ENCODE measurements at places on chromosomes 13 and 19.

- no peak for DNase-seq
These were observed 22.4 kb downstream of the MAU2 start for GRCh38 chr19:19343016-19343362.

DNA sequence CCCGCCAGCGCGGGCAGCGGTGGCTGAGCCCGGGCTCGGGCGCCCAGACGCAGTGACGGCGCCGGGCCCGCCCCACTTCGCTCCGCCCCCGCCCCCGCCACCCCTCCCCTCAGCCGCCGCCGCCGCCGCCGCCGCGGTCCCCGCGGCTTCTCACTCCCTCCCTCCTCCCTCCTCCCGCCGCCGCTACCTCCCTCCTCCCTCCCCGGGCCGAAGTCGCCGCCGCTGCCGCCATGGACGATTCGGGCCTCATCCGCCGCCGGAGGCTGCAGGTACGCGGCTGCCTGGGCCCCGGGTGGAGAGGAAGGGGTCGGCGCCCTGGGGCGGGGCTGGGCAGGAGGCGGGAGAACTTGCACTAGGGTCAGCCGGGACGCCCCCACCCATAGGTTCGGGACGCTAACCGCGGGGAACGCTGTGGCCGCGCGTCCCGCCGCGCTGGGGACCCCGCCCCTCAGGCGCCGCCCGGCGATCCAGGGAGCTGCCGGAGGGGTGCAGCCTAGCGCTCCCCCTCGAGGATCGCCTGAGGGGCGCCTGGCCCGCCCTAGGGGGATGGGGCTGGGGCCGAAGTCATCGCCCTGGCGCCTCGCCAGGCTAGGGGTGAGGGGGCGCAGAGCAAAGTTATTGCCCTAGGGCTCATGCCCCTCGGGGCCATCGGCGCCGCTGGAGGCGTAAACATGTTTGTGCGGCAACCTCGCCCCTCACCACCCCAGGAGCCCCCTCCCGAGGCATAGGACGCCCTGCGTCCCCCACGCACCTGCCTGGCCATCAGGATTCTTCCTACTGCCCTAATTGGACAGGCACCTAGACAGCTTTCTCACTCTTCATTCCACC is 427 bp downstream of the RTBDN start:
- no peak for DNase-seq

GRCh38 chr13:40217675-40218074 is 448.8 kb downstream of the FOXO1 start:
- DNase-seq, result no peak

DNA sequence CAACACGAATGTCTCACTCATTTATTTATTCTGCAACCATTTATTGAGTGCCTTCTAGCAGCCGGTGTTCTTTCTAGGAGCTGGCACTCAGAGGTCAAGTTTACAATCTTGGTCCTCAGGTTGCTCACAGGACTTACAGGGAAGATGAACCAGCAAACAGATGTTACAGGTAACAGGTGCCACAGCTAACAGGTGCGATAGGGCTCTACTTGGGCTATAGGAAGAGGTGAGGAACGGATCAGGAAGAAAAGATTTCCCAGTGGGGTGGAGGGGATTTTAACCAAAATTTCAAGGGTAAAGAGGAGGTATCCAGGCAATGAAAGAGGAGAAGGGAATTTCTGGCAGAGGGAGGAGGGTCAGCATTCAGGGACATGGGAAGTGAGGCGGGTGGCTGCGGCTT is 87.3 kb upstream of the FARP1 start:
- DNase-seq, result no peak

- DNase-seq, result no peak
These were observed 76.8 kb downstream of the FREM2 start for GRCh38 chr13:38763446-38764381.

GRCh38 chr13:102538938-102539337 is 57.8 kb upstream of the TPP2 start:
- no peak for DNase-seq

DNA sequence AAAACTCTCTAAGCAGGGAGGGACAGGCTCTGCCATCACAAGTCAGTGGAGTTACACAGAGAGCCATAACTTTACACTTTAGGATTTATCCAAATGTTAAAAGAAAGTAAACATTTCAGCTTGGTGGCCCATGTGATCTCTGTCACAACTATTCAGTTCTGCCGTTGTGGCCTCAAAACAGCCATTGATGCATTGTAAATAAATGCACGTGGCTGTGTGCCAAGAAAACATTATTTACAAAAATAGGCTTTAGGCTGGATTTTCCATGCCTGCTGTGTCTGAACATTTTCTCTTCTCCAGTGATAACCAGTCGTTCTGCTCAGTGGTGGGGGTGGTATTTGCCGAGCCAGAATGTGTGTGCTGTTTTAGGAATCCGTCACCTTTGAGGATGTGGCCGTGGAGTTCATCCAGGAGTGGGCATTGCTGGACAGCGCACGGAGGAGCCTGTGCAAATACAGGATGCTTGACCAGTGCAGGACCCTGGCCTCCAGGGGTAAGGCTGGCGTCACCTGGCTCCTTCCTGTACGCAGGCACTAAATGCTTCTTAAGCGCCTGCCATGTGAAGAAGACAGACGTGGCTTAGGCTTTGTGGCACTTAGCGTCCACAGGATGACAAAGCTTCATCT is 4.9 kb downstream of the ZNF333 start:
- DNase-seq, result no peak
